Aorta (tissue), 5 donors: ENCODE measurements at places on chromosomes 2 and 18. TPM values are rescaled to one million over a fixed set of nuclear protein-coding genes. Genes with fewer than 3 reads are reported as not detected.
A peak's percentile ranks its signal among the peaks of the same experiment; 100 is the strongest.

DNA sequence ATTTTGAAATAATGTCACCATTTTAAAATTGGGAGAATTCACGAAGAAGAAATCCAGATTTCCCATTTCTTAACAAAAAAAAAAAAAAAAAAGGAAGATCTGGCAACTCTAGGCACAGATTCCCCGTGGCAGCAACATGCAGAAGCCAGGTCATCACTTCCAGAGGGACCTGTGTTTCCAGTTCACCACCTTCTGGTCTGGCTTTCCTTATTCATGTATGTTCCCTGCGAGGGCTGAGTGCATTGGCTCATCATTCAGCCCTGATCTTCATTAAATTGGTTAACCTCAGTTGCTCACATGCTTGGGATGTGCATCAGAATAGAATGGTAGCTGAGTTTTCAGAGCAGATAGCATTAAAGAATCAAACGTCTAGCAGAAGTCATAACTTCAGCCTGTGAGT is 25.0 kb upstream of the MAP3K20 start:
- no peaks in the 10 kb centered on the region for H3K27me3 ChIP-seq
- no peak overlapping the region for H3K4me3 ChIP-seq
- no peaks in the 10 kb centered on the region for H3K36me3 ChIP-seq
- no peak overlapping the region for H3K27ac ChIP-seq

DNA sequence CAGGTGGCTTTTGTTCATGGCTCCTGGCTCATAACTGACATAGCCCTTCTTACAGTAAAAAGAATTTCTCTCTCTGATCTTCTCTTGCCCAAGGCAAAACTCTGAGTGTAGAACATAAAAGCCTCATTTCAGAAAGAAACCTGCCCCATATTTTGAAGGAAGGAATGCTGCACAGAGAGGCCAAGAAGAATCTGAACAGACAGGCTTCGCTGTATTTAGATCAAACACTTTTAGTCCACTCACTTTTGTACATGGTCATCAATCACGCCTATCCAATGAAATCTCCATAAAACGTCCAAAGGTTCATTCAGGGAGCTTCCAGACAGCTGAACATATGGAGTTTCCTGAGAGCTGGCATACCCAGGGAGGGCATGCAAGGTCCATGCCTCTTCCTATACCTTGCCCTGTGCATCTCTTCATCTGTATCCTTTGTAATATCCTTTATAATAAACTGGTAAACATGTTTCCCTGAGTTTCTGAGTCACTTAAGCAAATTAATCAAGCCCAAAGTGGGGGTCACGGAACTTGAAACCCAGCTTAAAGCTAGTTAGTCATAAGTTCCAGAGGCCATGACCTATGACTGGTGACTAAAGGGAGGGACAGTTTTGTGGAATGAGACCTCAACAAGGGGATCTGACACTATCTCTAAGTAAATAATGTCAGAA is 62.5 kb upstream of the TMEM247 start:
- no peak overlapping the region for H3K4me3 ChIP-seq
- H3K27me3 ChIP-seq, result no peaks in the 10 kb centered on the region
- no peaks in the 10 kb centered on the region for H3K4me1 ChIP-seq
- no peaks in the 10 kb centered on the region for H3K36me3 ChIP-seq

DNA sequence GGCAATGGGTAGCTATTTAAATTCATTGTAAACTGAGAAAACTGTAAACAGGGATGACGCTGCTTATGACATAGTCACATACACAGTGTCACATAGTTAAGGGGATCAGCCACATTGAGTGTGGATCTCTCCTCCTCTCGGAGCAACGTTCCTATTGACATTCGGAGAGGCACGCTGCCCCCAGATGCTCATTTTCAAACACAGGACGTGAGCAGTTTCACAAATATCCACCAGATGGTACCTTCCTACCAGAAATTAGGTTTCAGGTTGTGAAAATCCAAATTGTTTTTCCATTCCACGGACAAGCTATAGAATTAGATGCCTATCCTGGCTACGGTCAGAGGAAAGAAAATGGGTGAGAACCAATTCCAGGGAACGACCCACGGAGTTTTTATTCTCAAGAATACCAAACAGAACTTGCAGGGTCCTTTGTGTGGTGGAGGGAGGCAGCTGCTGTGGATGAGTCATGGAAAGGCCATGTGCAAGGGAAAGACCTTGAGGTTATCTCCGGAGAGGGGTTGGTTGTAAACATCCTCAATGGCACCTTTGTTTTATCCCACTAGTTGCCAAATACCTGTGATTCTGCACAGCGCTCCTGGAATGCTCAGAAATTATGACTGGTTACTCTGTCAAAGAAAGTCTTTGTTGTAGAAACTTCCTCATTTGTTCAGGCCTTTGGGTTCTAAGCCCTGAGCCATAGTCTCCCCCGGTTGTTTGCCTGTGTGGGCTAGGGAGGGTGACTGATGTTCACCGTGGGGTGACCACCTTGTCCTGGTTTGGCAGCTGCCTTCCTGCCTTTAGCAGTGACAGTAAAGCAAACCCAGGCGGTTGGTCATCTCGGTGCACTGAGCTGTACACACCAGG is 88.0 kb downstream of the ACTR3 start:
- DNase-seq, result no peak
- H3K4me3 ChIP-seq, result no peak overlapping the region
- peaks cover 5% of the 10 kb centered on the region for H3K36me3 ChIP-seq
- H3K27ac ChIP-seq, result no peak overlapping the region
- H3K4me1 ChIP-seq, result no peaks in the 10 kb centered on the region
- H3K27me3 ChIP-seq, result no peaks in the 10 kb centered on the region

DNA sequence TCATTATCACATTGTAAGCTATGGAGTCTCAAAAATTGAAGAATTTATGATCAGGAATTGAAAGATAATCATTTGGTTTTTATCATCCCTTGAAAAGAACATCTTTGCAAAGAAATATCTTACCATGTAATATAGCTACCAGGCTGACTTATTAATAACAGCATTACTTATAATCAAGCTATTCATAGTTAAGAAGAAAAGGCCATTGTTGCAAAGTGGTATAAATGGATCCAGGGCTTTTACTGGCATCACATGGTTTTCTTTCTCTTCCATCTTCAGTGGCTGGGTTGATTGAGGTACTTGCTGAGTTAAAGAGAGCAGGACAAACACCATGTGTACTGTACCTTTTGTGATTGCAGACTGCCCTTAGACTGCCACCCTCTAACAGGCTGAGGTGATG is 39.6 kb downstream of the MFSD6 start:
- H3K36me3 ChIP-seq, result no peaks in the 10 kb centered on the region
- no peaks in the 10 kb centered on the region for H3K27me3 ChIP-seq
- no peak for DNase-seq
- no peak overlapping the region for H3K27ac ChIP-seq
- H3K4me1 ChIP-seq, result peaks cover 1% of the 10 kb centered on the region

- H3K4me3 ChIP-seq, result no peak overlapping the region
- H3K4me1 ChIP-seq, result no peaks in the 10 kb centered on the region
- H3K36me3 ChIP-seq, result peaks cover 3% of the 10 kb centered on the region
- H3K27me3 ChIP-seq, result no peaks in the 10 kb centered on the region
These were observed 14.0 kb downstream of the FHL2 start for GRCh38 chr2:105384861-105385260.

DNA sequence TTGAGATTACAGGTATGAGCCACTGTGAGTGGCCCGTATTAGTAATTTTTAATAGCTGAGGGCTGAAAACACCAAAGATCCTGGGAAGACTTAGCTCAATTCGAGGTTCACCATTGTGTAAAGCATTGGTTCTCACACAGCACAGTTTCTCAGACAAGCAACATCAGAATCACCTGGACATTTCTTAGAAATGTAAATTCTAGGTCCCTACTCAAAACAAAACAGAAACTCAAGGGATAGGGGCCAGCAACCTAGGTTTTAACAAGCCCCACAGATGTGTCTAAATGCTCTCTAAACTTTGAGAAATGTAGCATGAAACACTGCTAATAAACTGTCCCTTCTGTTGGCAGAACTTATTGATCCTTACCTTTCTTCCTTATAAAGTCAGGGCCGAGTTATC is 681.2 kb downstream of the RNF144A start:
- no peaks in the 10 kb centered on the region for H3K4me1 ChIP-seq
- no peak overlapping the region for H3K4me3 ChIP-seq
- no peak for DNase-seq
- H3K36me3 ChIP-seq, result no peaks in the 10 kb centered on the region

- no peak for DNase-seq
- H3K27me3 ChIP-seq, result no peaks in the 10 kb centered on the region
- H3K4me3 ChIP-seq, result no peak overlapping the region
- H3K4me1 ChIP-seq, result peaks cover 15% of the 10 kb centered on the region
- no peaks in the 10 kb centered on the region for H3K36me3 ChIP-seq
- peak overlapping the region; percentile 99 for H3K27ac ChIP-seq
These were observed 41.5 kb downstream of the MOGAT1 start for GRCh38 chr2:222713002-222713401.

- no peak overlapping the region for H3K4me3 ChIP-seq
- H3K27me3 ChIP-seq, result no peaks in the 10 kb centered on the region
- no peak overlapping the region for H3K27ac ChIP-seq
- no peaks in the 10 kb centered on the region for H3K36me3 ChIP-seq
These were observed 195.9 kb upstream of the DTNA start for GRCh38 chr18:34514238-34514637.

DNA sequence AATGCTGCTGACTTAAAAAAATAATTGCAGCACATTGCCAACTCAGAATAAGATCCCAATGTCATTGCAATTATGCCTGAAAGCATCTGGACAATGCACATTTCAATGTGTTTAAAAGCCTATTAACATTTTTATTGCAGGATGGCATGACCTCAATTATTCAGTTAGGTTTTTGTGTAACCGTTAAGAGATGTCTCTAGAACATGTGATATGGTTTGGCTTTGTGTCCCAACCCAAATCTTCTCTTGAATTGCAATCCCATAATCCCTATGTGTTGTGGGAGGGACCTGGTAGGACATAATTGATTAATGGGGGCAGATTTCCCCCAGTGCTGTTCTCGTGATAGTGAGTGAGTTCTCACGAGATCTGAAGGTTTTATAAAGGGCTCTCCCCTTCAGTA is 43.2 kb upstream of the ZC3H15 start:
- H3K4me1 ChIP-seq, result no peaks in the 10 kb centered on the region
- no peak overlapping the region for H3K4me3 ChIP-seq
- no peak for DNase-seq

DNA sequence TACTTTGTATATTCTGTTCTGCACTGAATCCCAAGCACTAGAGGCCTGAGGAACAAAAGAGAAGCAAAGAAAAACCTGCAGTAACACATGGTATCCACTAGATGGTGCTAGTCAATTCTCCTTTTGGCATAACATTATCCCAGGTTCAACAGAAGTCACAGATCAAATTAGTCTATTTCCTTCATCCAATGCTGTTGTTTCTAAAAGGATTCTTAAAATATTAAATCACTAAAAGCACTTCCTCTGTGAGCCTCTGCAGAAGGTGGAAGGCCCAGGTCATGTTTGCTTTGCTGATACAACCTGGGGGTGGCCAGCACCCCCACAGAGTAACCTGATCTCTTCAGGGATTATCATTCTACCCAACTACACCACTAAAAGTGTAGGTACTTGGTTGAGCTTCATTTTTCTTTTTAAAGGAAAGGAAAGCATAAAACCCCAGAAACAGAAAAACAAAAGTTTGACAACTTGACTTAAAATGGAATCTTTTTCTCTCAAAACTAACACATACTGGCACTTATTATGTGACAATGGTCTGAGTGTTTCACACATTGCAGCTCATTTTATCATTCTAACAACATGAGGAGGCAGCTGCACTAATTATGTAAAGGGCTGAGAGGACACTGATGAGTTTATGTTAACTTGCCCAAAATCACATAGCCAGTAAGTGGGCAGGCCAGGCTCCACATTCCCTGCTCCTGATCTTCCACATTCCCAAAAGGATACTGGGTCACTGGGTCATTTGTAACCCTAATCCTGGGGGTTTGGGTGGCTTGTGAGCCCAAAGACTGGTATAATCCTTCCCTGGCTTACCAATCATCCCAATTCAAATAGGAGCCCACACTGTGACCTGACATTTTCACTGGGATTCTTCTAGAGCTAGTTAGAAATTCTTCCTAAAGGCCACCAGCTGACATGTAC is 66.8 kb upstream of the DNER start:
- no peaks in the 10 kb centered on the region for H3K4me1 ChIP-seq
- no peak overlapping the region for H3K4me3 ChIP-seq
- DNase-seq, result no peak

DNA sequence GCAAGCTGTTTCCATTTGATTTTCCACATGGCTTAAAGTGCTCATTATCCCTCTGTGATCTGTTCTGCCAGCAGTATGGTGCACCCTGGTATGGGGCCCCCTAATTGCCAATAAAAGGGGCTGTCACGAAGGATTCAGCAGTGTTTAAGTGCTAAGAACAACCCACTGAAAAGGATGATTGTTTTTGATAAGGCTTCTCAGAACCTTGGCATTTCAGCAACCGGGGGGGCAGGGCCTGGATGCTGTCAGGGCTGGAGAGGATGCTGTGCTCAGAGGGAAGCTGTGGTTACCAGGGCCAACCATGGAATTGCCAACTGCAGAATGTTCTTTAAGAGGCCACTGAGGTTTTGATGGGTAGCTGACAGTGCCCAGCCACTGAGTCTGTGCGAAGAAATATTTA is 117.8 kb downstream of the CTIF start:
- DNase-seq, result no peak
- no peak overlapping the region for H3K27ac ChIP-seq
- no peaks in the 10 kb centered on the region for H3K36me3 ChIP-seq
- no peaks in the 10 kb centered on the region for H3K4me1 ChIP-seq

DNA sequence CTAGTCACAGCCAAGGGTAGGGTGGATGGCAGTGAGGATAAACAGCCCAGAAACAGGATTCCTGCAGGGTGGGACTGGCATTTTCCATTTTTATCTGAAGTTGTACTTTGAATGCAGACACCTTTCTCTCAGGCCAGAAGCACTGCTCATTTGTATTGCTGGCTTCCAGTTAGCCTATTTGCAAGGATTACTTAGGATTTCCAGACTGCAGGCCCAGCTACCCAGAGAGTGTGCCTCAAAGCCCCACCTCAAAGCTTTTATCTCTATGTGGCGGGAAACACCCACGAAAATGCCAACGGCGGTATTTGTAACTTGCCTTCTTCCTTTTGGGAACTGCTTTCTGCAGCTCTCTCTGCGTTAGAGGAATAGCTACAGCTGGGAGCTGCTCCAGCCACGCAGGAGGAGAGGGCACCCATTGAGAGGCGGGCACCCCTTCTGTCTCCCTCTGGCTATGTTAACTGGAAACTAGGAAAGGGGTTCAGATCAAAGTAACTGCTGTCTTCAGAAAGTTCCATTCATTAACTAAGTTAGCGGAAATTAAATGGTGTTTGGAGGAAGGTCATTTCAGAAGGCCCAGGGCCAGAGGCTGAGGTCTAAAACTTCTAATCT is 144.9 kb downstream of the TGIF1 start:
- H3K4me3 ChIP-seq, result peak overlapping the region; percentile 85
- no peaks in the 10 kb centered on the region for H3K27me3 ChIP-seq
- no peak for DNase-seq
- peak overlapping the region; percentile 95 for H3K27ac ChIP-seq
- no peaks in the 10 kb centered on the region for H3K36me3 ChIP-seq
- H3K4me1 ChIP-seq, result peaks cover 7% of the 10 kb centered on the region

GRCh38 chr2:70904371-70905216 is 31.1 kb upstream of the ATP6V1B1 start:
- no peak overlapping the region for H3K4me3 ChIP-seq
- no peaks in the 10 kb centered on the region for H3K36me3 ChIP-seq
- no peaks in the 10 kb centered on the region for H3K4me1 ChIP-seq
- H3K27ac ChIP-seq, result no peak overlapping the region
- H3K27me3 ChIP-seq, result no peaks in the 10 kb centered on the region

L3MBTL4 gene
- 2.8 TPM for total RNA-seq

UGT1A3 gene
- total RNA-seq, result not detected

CFAP65 gene
- not detected for total RNA-seq

OTOS gene
- not detected for total RNA-seq

ASIC4 gene
- total RNA-seq, result 0.42 TPM

SMAD2 gene
- 137 TPM for total RNA-seq

SERPINB10 gene
- not detected for total RNA-seq

NGEF gene
- 2.3 TPM for total RNA-seq
